Stimulated activated CD4-positive, alpha-beta T cell treated with anti-CD3 and anti-CD28 coated beads, Interleukin-2, amount 100 ng/mL, for 24 hours (primary cell): ENCODE measurements at places on chromosomes 3 and 15.

GRCh38 chr15:73026511-73027054 is 25.7 kb upstream of the NEO1 start:
- no peak for DNase-seq

- DNase-seq: no peak
These were observed 110.8 kb downstream of the BBX start for GRCh38 chr3:107633327-107634098.

GRCh38 chr15:74709011-74709410 is 13.2 kb upstream of the EDC3 start:
- DNase-seq: no peak

GRCh38 chr15:59953392-59953883 is 50.7 kb upstream of the FOXB1 start:
- no peak for DNase-seq

DNA sequence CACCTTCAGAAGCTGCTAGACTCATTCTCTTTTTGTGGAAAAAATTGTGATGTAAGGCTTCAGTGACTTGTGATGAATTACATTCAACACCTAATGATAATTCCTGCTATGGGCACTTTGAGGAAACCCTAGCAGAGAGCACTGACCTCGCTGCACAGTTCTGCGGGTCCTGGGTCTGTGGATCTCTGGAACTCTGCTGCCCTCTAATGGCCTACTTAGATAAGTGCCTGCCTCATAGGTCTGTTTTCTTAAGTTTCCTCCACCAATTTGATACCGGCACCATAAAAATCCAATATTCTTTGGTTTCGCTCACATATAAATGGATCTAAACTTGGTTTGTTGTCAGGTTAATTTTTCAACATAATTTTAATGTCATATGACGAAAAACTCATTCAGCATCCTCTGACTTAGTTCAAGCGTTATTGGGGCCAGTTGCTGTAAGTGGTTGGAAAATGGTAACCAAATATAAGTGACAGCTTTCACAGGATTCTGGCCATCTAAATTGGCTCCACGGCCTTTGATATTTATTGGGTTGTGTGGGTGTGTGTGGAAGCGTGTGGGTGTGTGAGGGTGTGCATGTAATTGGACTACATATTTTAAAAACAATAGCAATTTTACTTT is 10.4 kb downstream of the SLITRK3 start:
- peak; percentile 18 for DNase-seq

GRCh38 chr15:68252925-68253534 is 23.5 kb upstream of the CLN6 start:
- DNase-seq: peak; percentile 36

DNA sequence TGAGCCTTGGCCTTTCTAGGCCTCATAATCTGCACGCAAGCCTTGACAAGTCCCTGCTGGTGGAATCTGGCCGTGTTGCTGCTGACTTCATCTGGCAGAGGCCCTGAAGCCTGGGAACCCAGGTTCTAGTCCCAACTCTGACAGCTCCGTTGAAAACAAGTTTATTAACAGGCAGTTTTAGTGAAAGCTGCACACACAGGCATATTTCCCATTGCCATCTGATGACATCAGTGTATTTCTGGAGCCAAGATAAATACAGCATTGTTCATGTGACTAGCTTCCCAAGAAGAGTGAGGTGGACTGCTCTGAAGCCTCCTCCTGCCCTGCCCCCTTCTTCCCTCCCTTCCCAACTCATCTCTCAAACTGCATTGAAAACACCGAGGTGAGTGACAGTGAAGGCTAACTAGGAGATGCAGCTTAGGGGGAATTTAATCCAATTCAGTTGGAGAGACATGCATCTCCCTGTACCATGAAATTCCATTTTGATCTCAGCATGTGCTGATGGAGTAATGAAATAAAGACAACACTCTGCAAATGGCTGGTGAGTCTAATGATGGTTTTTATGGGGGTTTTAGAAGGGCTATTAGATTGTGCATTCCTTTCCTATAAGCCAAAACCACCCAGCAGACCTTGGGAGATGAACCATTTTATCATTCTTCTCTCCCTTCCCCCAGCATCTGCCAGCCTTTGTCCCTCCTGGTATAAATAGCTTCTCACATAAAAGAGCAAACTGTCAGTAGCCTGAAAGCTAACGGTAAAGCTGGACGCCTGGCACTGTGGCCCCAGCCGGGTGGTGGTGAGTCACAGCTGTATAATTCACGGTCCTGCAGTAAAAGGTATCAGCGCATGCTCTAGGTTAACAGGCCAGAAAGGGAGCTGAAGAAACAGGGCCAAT is 38.0 kb downstream of the PRICKLE2 start:
- no peak for DNase-seq

DNA sequence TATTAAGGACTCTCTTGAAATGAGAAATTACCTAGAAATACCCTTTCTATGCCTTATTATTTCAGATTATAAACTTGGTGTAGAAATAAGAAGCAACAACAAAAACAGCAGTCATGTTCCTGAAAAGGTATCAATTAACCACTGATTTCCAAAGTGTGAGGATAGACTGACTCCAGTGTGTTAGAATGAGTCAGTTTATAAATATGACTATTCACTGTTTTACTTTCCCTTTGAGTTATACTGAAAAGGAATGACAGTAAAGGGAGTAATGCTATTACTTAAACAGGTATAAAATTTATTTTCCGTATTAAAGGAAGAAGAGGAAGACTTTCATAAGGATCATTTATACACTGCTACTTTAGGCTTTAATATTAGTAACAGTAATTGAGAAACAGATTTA is 12.9 kb downstream of the GMNC start:
- no peak for DNase-seq

DNA sequence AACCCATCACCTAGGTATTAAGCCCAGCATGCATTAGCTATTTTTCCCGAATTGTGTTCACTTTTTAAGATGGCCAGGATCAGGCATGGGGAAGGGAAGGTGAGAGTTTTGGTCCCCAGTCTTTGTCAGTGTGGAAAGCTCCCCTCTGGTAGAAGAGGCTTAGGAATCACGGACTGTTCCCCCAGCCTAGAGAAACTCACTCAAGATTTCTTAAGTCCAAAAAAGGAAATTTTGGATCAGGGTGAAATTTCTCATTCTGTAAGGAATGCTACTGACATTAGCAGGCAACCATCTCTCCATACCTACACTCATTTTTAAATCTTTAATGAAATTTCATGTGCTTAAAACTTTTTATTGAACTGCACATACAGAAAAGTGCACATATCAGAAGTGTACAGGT is 70.3 kb upstream of the GALNT15 start:
- DNase-seq: no peak

DNA sequence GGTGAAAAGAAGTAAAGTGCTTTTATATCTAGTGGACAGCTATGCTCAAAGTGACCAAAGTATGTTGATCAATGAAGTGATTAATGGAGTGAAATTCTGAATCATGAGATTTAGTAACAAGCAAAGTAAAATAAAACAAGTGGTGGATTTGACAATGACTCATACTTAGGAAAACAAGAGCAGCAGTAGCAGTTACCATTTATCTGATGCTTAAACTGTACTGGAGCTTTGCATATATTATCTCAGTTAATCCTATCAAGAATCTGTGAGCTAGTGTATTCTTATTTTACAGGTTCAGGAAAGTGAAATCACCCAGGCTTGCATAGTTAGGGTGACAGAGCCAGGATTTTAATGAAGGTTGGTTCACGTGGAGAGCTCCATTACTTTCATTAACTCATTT is 50.6 kb upstream of the SPATA16 start:
- DNase-seq: no peak

GRCh38 chr15:82554351-82554750 is 14.1 kb upstream of the RPS17 start:
- DNase-seq: no peak
